ENCODE measurements at places on chromosomes 12 and 14. TPM values are rescaled to one million over a fixed set of nuclear protein-coding genes. Genes with fewer than 3 reads are reported as not detected.

DNA sequence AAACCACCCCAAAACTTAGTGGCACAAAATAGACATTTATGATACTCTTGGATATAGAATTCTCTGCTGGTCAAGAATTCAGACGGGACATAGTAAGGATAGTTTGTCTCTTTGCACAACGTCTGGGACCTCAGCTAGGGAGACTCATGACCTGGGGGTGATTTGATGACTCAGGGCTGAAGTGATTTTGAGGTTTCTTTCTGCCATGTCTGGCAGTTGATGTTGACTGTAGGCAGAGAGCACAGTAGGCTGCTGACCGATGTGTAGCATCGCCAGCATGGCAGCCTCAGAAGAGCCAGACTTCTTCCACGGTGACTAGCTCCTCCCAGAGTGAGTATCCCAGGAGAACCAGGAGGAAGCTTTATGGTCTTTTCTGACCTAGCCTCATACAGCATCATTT is 88.9 kb upstream of the FRMD6 start:
- DNase-seq, result no peak

The AKAP5 gene
- total RNA-seq, result 0.30 TPM

- no peak for DNase-seq
Measured at GRCh38 chr14:69692594-69692993, 74.3 kb upstream of the SRSF5 start.

The CCDC77 gene
- 2.8 TPM for total RNA-seq

GRCh38 chr12:15208871-15209656 is 12.2 kb downstream of the RERG start:
- DNase-seq, result no peak
